ENCODE measurements at places on chromosomes 4 and X. TPM values are rescaled to one million over a fixed set of nuclear protein-coding genes. Genes with fewer than 3 reads are reported as not detected.

DNA sequence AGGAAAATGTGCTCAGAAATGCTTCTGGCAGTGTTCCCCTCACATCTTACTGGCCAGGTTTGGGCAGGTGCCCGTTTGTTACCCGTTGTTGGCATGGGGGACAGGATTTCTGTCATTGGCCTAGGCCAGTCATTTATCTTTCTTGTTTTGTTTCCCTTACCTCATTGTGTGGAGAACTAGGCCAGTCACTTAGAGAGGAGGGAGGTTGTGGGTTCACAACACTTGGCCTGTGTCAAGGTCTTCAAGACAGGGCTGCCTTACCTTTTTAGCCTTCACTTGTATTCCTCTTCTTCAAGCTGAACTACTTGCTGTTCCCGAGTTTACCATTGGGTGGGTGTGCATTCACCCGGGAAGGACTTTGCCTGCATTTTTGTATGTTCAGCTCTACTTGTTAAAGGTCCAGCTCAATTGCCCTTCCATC is 17.7 kb downstream of the SNX25 start:
- DNase-seq: no peak
- peaks cover under 1% of the 10 kb centered on the region for H3K27me3 ChIP-seq
- no peak overlapping the region for H3K27ac ChIP-seq
- H3K4me1 ChIP-seq: peaks cover 4% of the 10 kb centered on the region
- no peak overlapping the region for H3K4me3 ChIP-seq
- no peaks in the 10 kb centered on the region for H3K36me3 ChIP-seq

- no peak for DNase-seq
- no peak overlapping the region for H3K4me3 ChIP-seq
- H3K27me3 ChIP-seq: no peaks in the 10 kb centered on the region
- no peak overlapping the region for H3K27ac ChIP-seq
Measured at GRCh38 chrX:74325130-74326059, 21.4 kb downstream of the ZCCHC13 start.

DNA sequence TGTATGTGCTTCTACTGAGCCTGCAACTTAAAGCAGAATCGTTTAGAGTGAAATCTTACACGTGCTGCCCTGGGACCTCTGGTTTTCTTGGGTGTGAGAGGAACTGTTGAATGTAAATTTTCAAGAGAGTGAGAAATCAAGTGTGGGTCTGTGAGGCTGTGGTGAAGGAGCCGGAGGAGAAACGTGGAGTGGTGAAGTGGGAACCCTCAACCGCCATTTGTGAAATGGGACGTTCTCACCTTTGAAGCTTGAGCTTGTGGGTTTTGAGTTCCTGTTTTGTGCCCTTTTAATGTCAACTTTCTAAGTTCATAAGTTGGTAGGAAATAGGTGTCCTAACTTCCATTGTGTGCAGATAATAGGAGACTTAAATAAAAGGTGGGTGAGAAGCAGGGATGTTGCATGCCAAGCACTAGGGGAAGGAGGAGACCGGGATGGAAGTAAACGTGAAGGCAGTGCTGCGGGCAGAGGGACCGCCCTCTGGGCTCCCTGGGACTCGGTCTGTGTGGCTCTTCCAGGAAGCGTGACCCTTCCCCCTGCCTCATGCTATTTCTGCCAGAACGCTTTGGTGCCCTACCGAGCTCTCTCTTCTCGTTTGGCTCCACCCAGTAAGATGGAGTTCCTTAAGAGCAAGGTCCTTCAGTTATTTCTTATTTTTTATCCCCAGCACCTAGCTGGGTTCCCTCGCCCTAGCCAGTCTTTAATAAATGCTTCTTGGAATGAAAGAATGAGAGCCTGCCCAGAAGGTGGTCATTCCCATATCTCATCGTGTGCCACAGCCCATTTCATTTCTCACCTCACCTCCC is 56.0 kb downstream of the TMEM131L start:
- H3K27ac ChIP-seq: peak overlapping the region; percentile 82
- peaks cover 100% of the 10 kb centered on the region for H3K4me1 ChIP-seq
- peak overlapping the region; percentile 80 for H3K4me3 ChIP-seq
- peak; percentile 82 for DNase-seq

RENBP gene
- polyA plus RNA-seq: not detected

DNA sequence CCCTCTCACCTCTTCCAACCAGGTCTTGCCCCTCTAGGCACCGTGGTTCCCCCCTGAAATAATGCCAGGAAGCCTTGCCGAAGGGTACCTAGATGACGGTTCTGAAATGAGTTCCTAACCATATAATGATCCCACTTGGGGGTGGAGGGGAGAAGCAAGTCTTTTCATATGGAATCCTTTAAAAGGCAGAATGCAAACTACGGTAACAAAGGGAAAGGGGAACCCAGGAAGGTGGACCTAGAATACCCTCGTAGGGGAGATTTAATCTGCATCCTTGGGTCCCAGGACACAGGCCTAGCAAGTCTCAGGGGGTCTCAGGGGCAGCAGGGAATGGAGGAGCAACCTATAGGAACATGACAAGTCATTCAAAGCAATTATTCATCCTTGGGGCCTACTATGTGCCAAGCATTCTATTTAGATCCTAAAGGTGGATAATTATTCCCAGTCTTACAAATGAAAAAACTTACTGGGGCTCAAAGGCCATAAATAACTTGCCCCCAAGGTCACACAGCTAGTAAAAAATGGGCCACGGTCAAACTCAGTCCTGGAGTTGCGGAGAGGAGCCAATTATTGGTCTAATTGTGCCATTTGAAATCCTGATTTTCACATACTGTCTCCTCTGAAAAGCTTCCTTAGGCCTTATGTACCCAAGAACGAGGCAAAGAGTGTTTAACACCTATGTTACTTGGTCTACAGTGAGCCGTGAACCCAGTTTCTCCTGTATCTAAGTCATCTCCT is 8.8 kb downstream of the BCOR start:
- DNase-seq: no peak
- H3K4me1 ChIP-seq: peaks cover 49% of the 10 kb centered on the region
- H3K27ac ChIP-seq: no peak overlapping the region

FABP2 gene
- not detected for polyA plus RNA-seq

CXorf49 gene
- polyA plus RNA-seq: not detected

STK32B gene
- polyA plus RNA-seq: not detected
